OCI-M1 (cell line): ENCODE measurements at places on chromosomes 12 and 14.

DNA sequence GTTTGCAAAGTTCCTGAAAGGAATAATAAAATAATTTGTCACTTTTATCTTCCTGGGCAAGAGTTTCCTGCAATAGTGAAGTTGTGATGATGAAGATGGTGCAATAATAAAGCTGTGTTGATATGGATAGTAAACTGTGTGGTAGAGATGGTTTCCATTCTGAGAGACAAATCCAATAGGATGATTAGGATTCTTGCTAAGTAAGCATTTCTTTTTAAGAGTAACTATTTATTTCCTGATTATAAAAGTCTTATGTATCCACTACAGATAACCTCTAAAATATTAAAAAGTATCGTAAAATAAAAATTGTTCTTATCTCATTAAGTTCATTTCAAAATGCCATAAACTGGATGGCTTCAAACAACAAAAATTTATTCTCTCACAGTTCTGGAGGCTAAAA, 28.7 kb downstream of the TSPAN11 start:
- DNase-seq = no peak

DNA sequence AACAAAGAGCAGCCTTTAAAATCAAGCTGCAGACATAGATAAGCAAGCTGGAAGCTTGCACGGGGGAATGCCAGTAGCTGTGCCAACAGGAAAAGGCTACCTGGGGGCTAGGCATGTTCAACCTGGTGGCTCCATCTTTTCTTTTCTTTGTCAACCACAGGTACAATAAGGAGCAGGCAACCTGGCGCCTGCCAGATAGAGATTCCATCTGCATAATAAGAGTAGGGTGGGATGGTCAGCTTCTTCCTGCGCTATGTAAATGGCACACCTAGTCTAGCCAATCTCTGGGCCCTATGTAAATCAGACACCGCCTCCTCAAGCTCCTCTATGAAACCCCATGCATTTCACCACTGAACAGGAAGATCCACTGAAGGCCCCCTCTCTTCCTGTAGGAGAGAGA, 87.4 kb upstream of the PKP2 start:
- DNase-seq = peak; percentile 78

- DNase-seq = peak; percentile 76
Measured at GRCh38 chr14:69625299-69626131, 14.1 kb downstream of the SUSD6 start.

DNA sequence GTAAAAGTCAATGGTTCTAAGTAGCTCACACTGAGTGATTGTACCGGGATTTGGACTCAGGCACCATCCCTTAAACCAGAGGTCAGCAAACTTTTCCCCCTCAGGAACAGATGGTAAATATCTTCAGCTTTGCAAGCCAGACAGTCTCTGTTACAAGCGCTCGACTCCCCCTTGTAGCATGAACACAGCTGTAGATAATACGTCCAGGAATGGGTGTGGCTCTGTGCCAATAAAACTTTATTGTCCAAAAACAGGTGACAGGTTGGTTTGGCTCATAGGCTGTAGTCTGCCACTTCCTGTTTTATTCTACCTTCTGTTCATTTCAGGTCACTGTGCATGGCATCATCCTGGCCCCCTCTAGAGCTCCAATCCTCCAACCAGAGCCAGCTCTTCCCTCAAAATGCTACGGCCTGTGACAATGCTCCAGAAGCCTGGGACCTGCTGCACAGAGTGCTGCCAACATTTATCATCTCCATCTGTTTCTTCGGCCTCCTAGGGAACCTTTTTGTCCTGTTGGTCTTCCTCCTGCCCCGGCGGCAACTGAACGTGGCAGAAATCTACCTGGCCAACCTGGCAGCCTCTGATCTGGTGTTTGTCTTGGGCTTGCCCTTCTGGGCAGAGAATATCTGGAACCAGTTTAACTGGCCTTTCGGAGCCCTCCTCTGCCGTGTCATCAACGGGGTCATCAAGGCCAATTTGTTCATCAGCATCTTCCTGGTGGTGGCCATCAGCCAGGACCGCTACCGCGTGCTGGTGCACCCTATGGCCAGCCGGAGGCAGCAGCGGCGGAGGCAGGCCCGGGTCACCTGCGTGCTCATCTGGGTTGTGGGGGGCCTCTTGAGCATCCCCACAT, 7.6 kb downstream of the BDKRB1 start:
- peak; percentile 1 for DNase-seq

GRCh38 chr14:63413009-63413408, 94.3 kb upstream of the GPHB5 start:
- DNase-seq = no peak

- DNase-seq = peak; percentile 89
Measured at GRCh38 chr14:68762953-68763764, 29.7 kb downstream of the ZFP36L1 start.

- DNase-seq = no peak
Measured at GRCh38 chr14:89110110-89110509, 285.7 kb downstream of the TTC8 start.

- no peak for DNase-seq
Measured at GRCh38 chr12:103994235-103994634, 28.6 kb downstream of the TDG start.

DNA sequence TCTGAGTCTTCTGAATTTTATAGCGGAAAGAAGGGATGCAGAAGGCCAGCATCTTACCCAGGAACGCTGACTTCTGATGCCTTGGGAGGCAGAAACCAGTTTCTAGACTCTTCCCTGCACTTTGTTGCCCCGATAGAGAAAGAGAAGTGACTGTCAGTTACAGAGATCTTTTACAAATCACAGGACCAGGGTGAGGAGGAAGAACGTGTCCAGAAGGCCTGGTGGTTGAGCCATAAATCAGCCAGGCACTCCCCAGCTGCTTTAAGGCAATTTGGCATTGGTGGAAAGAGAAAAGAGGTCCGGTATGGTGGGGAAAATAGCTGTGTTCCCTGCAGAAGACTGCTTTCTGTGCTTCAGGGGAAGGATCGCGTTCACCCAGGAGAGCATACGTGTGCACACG, 88.7 kb upstream of the KCNA1 start:
- DNase-seq = no peak

GRCh38 chr12:66397574-66398290, 95.4 kb downstream of the HELB start:
- no peak for DNase-seq

DNA sequence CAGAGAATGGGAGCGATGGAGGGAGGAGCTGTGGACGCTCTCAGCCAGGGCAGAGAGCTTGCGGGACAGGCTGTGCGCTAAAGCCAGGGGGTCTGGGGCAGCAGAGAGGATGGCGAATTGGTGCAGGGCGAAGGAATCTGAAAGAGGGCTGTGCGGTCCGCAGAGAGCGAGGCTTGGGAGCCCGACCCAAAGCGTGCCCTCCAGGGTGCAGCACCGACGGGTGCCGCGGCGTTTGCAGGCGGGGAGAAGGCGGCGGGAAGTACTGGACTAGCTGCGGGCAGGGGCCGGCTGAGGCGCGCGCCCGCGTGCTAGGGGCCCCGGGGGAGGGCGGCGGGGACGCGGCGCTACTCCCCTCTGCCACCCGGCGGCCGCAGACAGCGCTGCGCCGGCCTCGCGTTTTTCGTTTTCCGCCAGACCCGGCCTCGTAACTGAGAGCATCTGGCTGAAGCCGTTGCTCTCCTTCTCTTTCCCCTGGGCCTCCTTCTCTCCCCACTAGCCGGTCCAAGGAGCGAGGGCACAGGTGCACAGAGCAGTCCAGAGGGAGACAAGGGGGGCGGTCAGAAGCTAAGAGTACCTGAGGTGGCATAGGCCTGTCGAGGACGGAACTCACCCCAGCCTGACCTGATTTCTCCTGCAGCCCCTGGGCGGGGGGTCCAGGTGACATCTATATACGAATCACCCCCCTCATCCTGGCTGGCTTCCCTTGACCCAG, 24.9 kb downstream of the SLC6A12 start:
- DNase-seq = peak; percentile 42

DNA sequence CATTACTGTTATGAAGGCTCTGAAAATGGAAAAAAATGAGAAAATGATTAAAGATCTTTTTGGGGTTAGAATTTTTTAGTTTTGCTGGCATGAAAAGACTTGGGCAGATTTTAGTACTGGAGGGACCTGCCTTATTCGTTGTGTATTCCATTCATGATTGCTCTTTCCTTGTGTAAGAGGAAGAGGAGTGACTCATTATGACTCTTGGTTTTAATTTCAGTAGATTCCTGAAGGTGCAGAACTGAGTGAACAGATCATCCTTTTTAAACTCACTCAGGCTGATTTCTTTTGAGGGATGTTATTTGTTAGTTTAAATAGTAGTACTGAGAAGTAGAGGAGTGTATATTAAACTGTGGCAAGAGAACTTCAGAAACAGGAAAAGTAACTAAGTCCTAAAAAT, 41.6 kb downstream of the AKAP6 start:
- DNase-seq = peak; percentile 4

DNA sequence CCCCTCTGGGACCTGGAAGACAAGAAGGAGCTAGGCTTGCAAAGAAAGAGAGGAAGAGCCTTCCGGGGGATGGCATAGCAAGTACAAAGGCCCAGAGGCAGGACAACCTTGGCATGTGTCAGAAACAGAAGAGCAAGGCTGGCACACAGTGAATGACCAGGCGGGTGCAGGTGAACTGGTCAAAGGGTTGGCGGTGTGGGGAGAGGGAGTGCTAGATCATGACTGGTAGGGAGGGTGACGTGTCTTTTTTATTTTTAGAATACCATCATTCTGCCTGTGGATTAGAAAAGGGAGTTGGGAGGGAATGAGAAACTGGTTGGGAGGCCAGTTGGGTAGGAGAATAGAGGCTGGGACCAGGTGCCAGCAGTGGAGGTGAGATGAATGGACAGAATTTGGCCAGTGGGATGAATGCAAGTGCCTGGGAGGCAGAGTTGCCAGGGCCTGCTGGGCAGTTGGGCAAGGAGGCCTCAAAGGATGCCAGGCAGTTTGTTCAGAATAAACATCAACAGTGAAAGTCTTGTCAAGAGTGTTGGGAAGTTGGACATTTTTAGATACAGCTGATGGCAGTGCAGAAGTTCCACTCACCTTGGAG, 168.3 kb downstream of the CACNA1C start:
- DNase-seq = no peak

- DNase-seq = no peak
Measured at GRCh38 chr14:57493467-57494181, at the start of gene CCDC198. CCDC198 (minus strand) TSS chr14:57493857; CDS start chr14:57493715, 142 bp downstream.

DNA sequence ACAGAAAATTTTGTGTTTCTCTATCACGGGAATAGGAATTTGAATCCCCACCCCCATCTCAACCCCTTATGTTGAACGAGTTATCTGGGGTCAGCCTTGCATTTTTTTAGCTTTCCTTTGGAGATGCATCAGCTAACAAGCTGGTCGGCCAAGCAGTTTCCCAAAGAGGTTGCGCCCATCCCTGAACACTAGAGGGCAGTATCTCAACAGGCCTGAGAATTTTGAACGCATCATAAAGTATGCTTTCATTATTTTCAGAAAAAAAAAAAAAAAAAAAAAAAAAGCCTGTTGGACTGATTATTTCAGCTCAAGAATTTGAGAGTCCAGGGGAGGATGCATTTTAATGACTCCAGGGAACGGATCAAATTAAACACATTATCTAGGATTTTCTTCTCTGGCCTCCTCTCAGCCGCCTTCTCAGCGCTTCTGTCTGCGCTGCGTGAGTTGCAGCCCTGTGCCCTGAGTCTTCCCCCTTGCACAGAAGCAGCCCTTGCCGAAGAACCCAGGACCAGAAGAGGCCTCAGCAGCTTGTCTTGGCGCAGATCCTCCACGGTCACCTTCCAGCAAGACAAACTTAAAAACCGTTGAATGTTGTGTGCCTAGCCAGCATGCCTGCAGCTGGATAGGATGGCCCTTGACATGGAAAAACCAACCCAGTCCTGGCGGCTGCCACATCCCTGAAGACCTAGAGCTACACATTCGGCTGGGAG, 76.6 kb upstream of the GZMB start:
- peak; percentile 65 for DNase-seq

DNA sequence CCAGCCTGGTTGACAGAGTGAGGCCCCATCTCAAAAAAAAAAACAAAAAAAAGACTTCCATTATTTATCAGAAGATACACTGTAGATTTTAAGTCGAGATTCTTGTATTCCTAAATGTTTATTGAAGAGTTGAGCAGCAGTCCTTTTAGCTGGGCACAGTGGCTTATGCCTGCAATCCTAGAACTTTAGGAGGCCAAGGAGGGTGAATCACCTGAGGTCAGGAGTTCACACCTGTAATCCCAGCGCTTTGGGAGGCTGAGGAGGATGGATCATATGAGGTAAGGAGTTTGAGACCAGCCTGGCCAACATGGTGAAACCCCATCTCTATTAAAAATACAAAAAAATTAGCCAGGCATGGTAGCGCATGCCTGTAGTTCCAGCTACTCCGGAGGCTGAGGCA, 57.6 kb downstream of the HEATR5A start:
- DNase-seq = no peak

DNA sequence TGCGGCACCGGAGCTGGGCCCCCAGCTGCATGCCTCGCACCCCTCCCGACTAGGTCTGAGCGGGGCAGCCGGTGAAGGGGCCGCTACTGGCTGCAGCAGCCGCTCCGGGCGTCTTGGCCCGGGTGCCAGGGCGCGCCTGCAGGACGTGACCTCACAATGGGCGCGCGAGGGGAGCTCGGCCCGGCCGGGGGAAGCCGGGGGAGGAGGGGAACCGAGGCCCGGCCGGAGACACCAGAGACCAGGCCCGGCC, 353 bp downstream of the BAG5 start:
- DNase-seq = no peak

GRCh38 chr14:31920001-31920400, 157.1 kb upstream of the ARHGAP5 start:
- no peak for DNase-seq

DNA sequence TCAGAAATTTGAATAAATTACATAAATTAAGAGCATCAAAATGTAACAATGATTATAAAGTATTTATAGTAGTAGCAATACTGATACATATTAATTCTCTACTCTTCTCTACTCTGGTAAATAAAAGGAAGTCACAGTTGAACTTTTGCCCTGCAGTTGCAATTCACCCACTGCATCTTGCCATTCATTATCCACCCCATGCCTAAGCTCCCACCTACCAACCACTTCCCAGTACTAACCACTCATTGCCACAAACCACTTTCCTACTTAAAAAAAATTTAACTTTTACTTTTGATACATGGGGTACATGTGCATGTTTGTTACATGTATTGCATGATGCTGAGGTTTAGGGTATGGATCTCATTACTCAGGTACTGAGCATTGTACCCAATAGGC, 174.0 kb downstream of the RASSF9 start:
- DNase-seq = peak; percentile 19

- no peak for DNase-seq
Measured at GRCh38 chr12:129670256-129670920, 233.4 kb downstream of the TMEM132D start.

DNA sequence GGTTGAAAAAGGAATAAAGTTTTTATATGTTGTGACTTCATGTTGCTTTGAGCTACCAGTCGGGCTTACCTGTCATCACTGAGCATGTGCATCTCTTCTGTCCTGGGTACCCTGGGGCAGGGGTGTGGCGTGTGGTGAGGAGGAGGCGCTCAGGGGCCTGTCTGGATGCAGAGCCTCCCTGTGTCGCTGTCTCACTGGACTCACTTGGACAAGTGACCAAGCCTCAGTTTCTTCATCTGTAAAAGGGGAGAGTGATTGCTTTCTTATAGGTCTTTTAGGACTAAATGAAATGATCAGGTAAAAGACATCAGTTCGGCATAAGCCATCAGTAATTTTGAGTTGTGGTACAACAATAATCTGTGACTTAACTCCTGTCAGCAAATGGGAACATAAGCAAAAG, 22.1 kb downstream of the ATP6V0A2 start:
- DNase-seq = no peak

- peak; percentile 68 for DNase-seq
Measured at GRCh38 chr12:47408171-47408871, 297.5 kb downstream of the RPAP3 start.
